Liver (tissue), 10 donors: ENCODE measurements at places on chromosomes 1 and 21.

- no peak for DNase-seq
These were observed 41.8 kb downstream of the KIFAP3 start for GRCh38 chr1:170032531-170033280.

DNA sequence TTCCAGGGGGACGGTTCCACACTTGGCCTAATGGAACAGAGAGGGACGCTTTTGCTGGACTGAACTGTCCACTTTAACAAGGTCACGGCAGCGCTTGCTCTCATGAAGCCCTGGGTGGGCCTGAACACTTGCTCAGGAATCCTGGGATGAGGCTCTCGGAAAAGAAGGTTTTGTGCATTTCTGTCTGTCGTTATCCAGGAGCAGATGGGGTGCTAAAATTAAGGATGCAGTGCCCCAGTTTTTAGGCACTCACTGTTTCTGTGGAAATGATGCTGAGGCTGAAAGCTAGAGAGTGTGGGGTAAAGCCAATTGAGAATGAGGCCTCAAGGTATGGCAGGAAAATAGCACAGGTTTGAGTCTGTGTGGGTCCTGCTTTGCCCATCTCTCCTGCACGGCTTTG lies 111.0 kb downstream of the DAB1 start:
- no peak for DNase-seq

DNA sequence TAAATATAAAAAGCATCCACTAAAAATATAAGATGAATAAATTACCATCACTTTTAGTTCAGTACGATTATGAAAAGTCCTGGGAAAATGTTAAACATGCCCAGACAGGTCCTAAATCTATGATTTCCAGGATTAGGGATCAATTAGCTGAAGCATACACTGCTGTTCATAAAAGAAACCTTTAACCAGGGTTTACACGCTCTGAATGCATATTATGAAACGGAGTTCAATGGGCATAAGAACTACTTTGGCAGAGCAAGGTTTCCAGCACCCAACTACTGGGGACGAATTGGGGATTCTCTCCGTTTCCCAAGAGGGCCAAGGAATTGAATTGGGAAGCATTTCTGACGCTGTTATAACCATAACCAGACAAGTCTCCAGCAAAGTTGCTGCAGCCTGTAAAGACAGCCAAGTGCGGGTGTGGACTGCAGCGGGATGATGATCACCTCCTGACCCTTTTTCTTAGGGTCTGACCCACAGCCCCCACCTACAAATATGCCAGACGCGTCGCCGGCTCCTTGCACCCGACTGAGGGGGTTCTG lies 1.6 kb downstream of the SLC30A1 start:
- DNase-seq = no peak

GRCh38 chr1:64686828-64687724 lies 57.8 kb upstream of the RAVER2 start:
- no peak for DNase-seq

DNA sequence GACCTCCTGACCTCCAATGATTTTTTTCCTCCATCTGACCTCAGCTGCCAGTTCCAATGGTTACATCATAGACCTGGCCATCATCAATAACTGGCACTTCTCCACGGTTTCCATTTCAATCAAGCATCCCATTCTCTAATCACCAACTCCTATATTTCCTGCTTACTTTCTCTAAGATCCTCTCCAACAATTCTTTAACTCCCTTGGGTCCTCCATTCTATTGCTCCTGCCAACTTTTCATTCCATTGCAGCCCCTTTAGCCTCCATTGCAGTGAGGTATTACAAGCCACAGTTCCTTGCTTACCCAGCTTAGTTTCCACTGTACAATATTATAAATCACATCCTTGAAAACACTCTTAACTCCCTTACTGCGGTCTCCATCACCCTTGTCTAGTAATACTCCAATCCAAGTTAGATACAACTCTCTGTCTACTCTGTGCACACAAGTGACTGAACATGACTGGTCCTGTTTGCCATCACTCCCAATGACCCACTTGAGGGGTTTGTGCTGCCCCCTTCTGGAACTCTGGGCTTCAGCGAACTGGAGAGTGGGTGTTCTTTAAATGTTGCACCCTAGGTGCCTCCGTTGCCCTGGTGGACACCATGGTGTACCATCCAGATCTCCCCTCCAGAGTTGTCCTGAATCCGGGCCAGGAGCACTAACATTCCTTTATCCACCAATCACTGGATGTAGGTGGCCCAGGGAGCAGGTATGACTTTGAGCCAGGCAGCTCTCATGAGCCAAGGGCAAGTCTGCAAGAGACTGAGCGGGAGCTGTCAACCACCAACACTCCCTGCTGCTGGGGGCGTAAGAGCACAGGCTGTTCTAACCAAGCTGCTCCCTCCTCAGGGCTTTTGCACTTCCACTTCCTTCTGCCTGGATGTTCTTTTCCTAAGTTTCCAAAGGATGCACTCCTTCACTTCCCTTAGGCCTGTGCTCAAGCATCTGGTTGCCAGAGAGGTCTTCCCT lies 3.7 kb upstream of the FNDC7 start:
- peak; percentile 41 for DNase-seq

- DNase-seq = peak; percentile 30
These were observed 7.0 kb downstream of the KRTAP10-12 start for GRCh38 chr21:44703731-44704635.

DNA sequence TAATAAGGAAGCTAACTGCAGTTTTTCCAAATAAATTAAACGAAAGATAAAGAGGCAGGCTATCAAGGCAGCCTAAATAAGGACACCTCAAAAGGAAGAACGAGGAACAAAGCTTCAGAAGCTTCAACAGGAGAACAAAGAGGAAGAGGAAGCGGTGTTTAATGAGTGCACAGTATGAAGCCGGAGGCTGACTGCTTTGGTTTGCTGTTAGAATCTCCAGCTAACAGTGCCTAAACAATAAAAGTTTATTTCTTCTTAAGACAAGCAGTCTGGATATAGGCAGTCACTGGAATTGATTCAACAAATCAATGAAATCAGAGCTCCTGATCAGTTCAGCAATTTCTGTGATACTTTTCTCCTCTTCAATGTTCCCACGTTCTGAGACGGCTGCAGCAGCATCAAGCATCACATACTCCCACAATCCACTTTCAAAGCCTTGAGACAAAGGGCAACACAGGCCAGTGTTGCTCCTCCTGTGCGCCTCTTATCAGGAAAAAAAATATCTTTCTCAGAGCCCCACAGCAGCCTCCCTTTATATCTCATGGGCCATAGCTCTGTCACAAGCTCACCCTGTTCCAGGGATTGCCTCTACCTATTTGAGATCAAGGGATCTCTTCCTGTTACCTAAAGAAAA lies 365.6 kb upstream of the ST6GALNAC5 start:
- no peak for DNase-seq

DNA sequence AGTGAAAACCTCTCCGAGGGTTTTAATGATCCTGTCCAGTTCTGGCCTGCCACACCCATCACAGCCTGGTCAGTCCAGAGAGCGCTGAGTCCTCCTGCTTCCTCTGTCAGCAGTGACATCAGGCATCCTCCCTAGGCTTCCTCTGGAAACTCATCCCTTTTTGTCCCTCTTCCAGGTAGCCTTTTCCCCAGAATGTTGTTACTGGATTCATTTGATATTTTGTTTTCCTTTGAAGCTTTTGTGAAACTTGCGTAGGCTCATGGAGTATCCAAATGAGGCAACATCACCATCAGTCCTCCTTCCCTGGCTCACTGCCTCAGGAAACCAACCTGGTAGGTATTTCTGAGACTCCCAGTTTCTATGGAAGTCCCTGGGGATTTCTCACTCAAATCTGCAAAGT lies 27.0 kb upstream of the IGSF3 start:
- DNase-seq = no peak

- DNase-seq = no peak
These were observed 16.9 kb upstream of the POGK start for GRCh38 chr1:166822385-166822784.

GRCh38 chr1:51843948-51844347 lies 34.6 kb downstream of the NRDC start:
- no peak for DNase-seq

DNA sequence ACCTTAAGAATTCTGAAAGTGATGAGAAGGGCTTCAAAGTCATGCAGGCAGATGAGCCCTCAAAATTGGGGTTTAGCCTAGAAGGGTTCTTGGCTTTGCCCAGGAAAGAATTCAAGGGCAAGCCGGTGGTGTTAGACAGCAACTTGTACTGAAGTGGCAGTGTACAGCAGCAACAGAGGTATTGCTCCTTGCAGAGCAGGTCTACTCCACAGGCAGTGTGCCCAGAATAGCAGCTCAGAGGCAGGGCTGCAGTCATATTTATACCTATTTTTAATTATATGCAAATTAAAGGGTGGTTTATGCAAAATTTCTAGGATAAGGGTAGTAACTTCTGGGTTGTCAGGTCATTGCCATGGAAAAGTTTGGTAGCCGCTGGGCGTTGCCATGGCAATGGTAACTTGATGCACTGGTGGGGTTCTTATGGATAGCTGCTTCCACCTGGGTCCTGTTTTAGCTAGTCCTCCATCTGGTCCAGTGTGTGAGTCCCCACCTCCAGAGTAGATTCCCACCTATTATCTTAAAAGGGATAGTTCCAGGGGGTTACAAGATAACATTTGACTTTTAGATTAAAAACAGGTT lies 57.9 kb upstream of the CR2 start:
- no peak for DNase-seq

DNA sequence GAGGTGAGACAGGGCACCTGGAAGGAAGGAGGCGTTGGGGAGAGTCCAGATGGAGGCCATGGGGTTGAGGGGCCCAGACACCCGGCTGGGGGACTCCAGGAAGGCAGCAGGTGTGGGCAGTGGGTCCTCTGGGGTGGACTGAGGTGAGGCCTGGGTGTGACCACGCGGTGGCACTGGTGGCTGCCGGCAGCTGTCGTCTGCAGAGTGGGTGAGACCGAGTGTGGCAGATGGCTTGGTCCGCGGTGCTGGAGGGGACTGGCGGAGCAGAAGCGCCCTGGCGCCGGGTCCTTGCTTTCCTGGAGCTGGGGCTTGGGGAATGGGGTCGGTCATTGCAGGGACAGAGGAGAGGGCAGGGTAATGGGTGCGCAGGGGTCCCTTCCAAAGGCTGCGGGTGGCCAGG lies 12.5 kb downstream of the AGRN start:
- DNase-seq = no peak

- DNase-seq = no peak
These were observed 89.5 kb upstream of the CD53 start for GRCh38 chr1:110783292-110783918.

GRCh38 chr1:38942664-38943428 lies 1.2 kb upstream of the RHBDL2 start:
- no peak for DNase-seq

GRCh38 chr1:47554901-47555300 lies 117.1 kb downstream of the FOXD2 start:
- DNase-seq = no peak

- DNase-seq = no peak
These were observed 911 bp downstream of the GNB1 start for GRCh38 chr1:1889847-1890505.

- DNase-seq = peak; percentile 78
These were observed at the start of gene KCTD3 for GRCh38 chr1:215566556-215567490. TSS of gene KCTD3 (plus strand) at chr1:215567304. CDS start at chr1:215567686, 382 bp downstream.

GRCh38 chr1:145845144-145845513 lies 301 bp upstream of the NUDT17 start:
- DNase-seq = no peak

DNA sequence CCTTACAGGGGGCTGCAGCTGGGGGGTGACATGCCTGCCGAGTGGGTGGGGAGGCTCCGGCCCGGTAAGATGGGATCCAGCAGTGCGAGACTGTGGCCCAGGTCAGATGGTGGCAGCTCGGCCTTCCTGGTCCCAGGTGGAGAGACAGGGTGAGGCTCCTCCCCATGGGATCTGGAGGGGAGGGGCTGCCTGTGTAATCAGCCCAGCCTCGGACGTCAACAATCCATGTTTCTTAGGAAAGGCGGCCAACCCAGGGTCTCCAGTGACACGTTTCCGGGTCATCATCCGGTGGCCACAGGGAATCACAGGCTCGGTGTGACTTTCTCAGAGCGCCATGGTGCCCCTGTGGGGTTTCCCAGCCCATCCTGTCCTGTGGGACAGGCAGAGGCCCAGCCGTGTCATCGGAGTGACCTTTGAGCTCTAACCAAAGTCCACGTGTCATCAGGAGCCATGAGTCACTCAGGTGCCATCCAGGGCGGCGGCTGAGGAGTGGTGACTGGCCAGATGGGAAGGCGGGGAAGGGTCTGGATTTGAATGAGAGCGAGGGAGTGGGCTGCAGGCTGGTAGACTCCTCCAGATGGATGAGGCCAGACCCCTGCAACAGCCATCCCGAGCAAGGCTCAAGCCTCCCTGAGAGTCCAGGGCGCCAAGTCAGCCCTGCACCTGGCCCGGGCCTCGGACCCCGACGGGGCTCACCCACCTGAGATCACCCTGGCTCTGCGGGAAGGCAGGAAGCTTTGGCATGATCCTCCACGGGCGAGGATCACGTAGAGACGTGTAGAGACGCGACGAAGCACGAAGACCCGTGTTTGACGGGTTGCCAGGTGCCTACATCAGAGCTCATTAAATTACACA lies 6.6 kb upstream of the HES4 start:
- no peak for DNase-seq

GRCh38 chr1:78141531-78142231 lies 95.9 kb downstream of the GIPC2 start:
- DNase-seq = no peak

DNA sequence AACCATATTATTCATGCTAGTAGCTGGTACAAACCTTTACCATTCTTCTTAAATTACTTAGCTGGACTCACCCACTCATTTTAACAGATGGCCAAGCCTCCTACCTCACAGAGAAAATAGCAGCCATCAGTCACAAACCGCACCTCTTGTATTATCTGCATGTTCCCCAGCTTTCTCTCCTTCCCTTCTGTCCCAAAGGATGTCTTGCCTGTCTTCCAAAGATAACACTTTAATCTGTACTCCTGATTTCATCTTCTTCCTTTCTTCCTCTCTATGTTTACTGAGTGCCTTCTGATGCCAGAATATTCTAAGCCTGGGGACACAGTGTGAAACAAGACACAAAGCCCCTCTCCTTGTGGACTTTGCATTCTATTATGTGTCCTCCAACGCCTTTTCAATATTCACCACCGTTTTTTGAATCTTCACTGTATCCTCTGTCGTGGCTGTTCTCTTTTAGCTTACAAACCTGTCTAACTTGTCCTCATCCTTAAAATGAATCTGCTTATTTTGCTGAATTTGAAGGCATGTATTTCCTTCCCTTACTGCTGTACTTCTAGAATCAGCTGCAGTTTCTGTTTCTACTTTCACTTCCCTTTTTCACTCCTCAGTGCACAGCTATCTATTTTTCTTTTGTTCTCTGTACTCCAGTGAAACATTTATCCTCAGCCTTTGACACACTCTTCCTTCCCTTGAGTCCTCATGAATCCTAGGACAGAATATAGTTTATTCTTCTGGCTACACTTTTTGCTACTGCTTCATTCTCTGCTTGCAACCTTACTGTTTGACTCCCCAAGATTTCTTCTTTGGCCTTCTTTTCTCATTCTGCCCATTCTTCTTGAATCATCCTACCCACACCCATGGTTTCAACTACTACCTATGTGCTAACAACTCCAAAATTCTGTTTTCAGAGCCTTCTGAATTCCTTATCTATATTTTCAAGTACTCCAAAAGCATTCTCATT lies 216.9 kb upstream of the SAMSN1 start:
- DNase-seq = no peak

GRCh38 chr1:186304982-186305949 lies 69.8 kb downstream of the TPR start:
- DNase-seq = no peak
